ENCODE measurements at places on chromosomes 11 and 22. TPM values are rescaled to one million over a fixed set of nuclear protein-coding genes. Genes with fewer than 3 reads are reported as not detected.

FREY1 gene
- total RNA-seq: 2.7 TPM

B3GAT3 gene
- total RNA-seq: 46.4 TPM

TMA7B gene
- total RNA-seq: not detected

SLC7A4 gene
- 4.0 TPM for total RNA-seq

GPR83 gene
- 0.15 TPM for total RNA-seq

LMNTD2 gene
- 21.1 TPM for total RNA-seq

OR4C12 gene
- total RNA-seq: not detected

MS4A6E gene
- not detected for total RNA-seq

CKAP5 gene
- 58.1 TPM for total RNA-seq

TRIM6 gene
- total RNA-seq: 5.5 TPM

OR9Q1 gene
- not detected for total RNA-seq

GTSE1 gene
- total RNA-seq: 4.4 TPM

P4HA3 gene
- not detected for total RNA-seq

ST14 gene
- 0.12 TPM for total RNA-seq

BRSK2 gene
- total RNA-seq: 3.0 TPM

KIRREL3 gene
- total RNA-seq: 0.07 TPM

PGA3 gene
- total RNA-seq: not detected

OR2AG1 gene
- not detected for total RNA-seq

OR52N4 gene
- total RNA-seq: not detected

ATG16L2 gene
- 66.8 TPM for total RNA-seq

SVIP gene
- 4.9 TPM for total RNA-seq

POU2AF2 gene
- total RNA-seq: not detected

SLC22A9 gene
- total RNA-seq: not detected

TBX10 gene
- total RNA-seq: not detected

IGLL1 gene
- total RNA-seq: not detected

ZP1 gene
- not detected for total RNA-seq

CLMP gene
- total RNA-seq: 4.2 TPM

ROM1 gene
- 3.3 TPM for total RNA-seq

MYO7A gene
- 1.6 TPM for total RNA-seq

APOA4 gene
- 0.86 TPM for total RNA-seq

MS4A3 gene
- total RNA-seq: not detected

CST6 gene
- not detected for total RNA-seq

KRTAP5-1 gene
- total RNA-seq: not detected

ZBTB16 gene
- 10.5 TPM for total RNA-seq

SULT4A1 gene
- 2.2 TPM for total RNA-seq

CCDC89 gene
- 0.21 TPM for total RNA-seq

PDE2A gene
- 0.92 TPM for total RNA-seq

INPP5J gene
- 19.8 TPM for total RNA-seq

SCUBE1 gene
- total RNA-seq: 1.8 TPM

OR4A16 gene
- not detected for total RNA-seq

FADS3 gene
- 42.9 TPM for total RNA-seq

AIFM3 gene
- total RNA-seq: 2.0 TPM

OLFML1 gene
- total RNA-seq: 0.35 TPM

CRYAB gene
- total RNA-seq: 15.3 TPM

CD3E gene
- not detected for total RNA-seq

NXPE2 gene
- 0.18 TPM for total RNA-seq

IL17REL gene
- not detected for total RNA-seq
